ENCODE measurements at places on chromosomes 1 and 21.
A peak's percentile ranks its signal among the peaks of the same experiment; 100 is the strongest.

GRCh38 chr1:43536864-43537358 is 6.2 kb downstream of the PTPRF start:
- DNase-seq, result no peak

GRCh38 chr1:157932069-157932468 is 61.4 kb upstream of the KIRREL1 start:
- DNase-seq, result no peak

DNA sequence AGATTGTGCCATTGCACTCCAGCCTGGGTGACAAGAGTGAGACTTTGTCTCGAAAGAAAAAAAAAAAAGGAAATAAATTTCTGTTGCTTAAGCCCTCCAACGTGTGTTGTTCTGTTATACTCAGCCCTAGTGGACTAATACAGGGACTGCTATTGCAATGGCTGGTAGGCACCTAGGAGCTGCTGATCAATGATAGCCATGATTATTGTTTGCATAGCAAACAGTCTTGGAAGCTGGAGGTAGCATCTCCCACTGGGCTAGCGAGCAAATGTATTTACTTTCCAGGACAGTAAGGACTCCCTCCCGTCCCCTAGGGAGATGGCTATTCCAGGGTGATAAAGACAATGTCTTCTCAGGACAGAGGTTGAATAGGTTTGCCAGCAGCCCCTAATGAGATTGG is 13.5 kb upstream of the TNFRSF8 start:
- no peak for DNase-seq

DNA sequence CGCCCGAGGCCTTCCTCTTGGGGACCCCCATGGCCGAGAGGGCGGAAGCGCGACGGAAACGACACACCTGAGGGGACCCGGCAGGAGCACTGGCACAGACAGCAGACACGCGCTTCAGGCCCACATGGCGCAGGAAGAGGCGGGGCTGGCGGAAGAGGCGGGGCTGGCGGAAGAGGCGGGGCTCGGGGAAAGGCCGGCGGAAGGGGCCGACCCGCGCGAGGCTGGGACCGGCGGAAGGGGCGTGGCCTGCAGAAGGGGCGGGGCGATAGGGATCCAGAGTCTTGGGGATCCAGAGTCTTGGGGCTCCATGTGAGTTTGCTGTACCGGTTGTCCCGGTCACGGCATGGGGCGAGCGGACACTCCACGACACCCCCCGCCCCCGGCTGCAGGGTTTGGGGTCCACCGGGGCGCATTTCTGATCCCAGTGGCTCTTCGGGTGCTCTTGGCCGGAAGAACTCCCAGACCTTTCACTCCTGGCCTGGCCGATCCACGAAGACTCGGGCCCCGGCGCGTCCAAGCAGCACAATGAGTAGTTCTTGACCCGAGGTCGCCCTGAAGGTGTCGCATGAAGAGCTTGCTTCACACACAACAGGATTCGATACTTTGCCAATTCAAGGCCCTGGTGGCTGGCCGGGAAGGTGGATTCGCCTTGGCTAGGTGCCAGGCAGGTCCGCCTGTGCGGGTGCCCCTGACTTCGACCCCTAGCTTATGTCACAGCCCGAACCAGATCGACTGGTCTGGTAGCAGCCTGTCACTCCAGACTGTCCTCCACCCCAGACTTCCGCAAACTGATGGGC is at the start of gene URB1:
Gene URB1, minus strand, starts transcription at position 133 of the 797 bp plus-strand sequence. Its CDS starts 102 bp downstream, at position 31.
- DNase-seq, result peak; percentile 94

DNA sequence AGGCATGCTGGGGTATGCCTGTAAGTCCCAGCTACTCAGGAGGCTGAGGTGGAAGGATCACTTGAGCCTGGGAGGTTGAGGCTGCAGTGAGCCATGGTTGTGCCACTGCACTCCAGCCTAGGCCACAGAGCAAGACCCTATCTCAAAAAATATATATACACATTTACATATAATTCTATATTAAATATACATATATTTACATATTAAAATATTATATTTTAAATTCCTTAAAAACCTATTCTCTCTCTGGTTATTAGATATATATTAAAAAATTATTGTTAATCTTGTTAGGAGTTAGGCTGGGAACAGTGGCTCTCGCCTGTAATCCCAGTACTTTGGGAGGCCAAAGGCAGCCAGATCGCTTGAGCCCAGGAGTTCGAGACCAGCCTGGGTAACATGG is 22.7 kb downstream of the GLMN start:
- no peak for DNase-seq

- DNase-seq, result no peak
Observed at GRCh38 chr1:219427403-219427802, 185.5 kb downstream of the ZC3H11B start.

GRCh38 chr1:215128504-215128903 is 46.0 kb downstream of the KCNK2 start:
- no peak for DNase-seq

DNA sequence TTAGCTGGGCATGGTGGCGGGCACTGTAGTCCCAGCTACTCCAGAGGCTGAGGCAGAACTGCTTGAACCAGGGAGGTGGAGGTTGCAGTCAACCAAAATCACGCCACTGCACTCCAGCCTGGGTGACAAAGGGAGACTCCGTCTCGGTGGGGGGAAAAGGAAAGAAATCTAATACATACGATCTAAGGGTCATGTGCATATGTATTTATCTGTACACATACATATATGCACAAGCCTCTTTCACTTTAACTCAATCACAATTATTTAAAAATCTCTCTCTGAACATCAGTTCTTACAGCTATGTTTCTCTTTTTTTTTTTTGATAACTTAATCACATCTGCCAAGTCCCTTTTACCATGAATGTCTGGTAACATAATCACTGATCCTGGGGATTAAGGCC is 34.7 kb downstream of the EVA1C start:
- DNase-seq, result no peak

DNA sequence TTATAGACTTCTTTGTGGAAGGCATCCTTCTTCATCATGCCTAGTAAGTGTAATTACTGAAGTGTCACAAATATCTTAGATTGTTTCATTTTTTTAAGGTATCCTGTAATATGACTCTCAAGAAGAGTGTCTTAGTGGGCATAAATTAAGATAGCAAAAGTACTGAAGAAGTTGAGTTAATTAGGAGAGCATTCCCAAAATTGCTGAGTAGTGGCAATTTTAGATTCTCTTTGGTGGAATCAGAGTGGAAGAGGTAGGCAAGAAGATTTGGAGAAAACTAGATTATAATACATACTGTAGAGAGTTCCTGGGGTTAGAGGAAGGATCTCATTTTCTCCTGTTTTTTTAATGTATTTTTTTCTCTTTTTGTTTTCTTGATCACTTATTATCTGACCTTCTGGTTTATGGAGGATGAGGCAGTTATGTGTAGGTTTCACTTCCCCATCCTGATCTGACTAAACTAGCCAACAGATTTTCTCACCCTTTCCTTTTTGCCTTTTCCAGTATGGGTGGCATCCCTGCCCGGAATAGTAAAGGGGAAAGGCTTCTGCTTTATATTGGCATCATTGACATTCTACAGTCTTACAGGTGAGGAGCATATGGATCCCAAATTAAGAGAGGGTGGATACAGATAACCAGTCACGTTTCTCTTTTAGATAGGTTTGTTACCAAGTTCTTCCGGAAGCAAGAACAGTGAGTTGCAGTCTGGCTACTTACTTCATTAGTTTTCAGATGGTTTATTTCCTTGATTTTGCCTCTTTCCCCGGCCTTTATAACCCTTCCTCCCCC is 16.7 kb upstream of the PSMD4 start:
- no peak for DNase-seq

DNA sequence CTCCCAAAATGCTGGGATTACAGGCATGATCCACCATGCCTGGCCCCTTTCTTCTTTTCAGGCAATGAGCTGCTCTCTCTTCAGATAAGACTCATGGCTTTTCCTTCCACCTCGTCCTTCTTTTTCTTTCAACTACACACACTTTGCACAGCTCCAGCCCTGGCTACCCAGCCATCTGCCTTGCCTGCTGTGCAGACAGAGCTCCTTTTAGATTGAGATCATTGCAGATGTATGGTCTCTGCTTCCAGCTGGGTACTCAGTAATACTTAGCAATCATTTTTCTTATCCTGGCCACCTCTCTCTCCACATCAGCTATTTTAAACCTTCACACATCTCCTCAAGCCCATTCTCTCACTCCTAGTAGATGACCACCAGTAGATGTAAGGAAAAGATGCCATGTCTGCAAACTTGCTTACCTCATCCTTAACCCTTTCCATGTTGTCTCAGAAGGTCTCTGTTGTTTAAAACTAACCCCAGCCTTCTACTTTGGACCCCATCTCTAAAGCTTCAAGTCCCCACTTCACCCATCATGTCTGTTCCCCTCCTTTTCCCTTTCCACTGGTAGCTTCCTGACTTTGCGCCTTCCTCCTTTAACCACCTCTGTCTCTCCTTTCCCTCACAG is 7.3 kb downstream of the RAB4A start:
- DNase-seq, result no peak

DNA sequence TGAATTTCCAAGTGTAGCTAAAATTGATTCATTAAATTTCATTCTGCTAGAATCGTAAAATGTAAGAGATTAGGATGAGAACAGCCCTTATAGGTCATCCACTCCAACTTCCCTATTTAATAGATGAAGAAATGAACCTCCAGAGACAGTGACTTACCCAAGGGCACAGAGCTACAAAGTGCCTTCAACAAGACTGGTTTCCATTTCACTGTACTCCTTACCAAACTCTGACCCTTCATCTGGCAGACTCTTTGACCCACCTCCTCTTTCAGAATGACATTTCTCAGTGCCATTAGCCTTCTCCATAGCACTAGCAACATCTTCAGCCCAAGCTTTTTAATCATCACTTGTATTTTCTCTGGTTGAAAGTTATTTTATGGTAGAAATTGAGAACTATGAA is 161.3 kb downstream of the NEK7 start:
- no peak for DNase-seq

GRCh38 chr1:67862685-67863084 is 29.4 kb upstream of the GNG12 start:
- no peak for DNase-seq

DNA sequence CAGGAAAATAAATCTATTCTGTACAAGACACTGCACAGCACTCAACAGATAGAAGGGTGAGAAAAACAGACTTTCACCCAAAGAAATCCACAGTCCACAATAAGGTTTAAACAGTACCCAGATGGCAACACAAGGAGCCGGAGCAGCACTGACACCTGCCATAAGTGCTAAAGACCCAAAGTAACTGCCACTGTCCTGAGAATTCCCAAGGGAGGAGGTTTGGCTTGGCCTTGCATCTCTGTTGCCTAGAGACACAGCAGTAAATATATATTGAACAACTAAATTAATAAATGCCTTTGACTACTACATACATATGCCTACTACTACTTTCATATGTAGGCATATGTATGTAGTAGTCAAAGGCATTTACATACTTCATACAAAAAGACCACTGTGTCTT is 68.0 kb downstream of the VAV3 start:
- no peak for DNase-seq

- DNase-seq, result no peak
Observed at GRCh38 chr1:50634251-50634650, 211.0 kb upstream of the DMRTA2 start.

DNA sequence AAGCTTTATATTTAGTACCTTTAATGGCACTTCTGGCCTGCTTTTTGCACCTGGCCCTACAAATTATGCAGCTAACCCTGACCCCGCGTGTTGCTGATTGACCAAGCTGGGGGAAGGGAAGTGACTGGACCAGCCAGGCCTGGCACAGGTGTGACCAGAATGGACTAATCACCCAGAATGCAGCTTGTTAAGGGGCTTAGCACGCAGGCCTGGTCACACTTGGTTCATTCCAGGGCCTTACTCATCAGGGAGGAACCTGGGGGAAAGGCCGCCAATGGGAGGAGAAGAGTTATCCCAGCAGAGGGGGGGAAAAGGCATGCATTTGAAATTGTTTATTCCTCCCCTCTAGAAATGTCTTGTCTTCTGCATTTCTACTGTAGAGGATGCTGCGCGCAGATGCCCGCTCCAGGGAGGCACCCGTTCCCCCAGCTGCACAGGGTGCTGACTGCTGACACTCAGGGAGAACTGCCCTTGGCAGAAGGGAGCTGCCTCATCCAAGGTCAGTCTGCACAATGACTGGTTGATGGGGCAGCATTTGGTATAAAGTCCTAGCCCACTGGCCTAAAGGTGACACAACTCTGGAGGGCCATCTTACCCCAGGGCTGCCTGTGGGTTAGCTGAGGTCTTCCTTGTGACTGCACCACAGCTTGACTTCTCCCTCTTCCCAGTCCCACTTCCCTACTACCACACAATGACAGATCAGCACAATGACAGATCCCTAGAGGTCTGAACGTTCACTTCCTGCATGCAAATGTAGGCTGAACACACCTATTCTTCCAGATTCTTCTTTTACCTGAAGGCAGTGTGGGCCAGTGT is 29.0 kb downstream of the DHCR24 start:
- DNase-seq, result no peak

DNA sequence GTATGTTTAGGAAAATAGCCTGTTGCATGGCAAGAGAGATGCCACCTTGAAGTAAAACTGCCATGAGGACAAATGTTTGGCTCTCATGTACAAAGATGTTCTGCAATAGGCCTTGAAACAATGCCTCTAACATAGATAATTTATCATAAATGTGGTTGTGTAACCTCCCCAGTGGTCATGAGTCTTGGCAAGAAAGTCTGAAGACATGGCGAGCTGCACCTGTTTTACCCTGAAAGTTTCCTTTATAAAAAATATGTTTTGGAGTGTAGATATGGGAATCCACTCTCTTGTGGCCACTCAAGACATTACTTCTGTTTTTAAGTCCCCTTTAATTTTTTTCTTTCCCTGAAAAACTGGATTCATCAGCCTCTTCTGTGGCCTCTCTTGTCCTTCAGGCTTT is 2217.1 kb downstream of the NCAM2 start:
- DNase-seq, result no peak

- DNase-seq, result peak; percentile 3
Observed at GRCh38 chr1:107057197-107058133, 991 bp downstream of the PRMT6 start.

DNA sequence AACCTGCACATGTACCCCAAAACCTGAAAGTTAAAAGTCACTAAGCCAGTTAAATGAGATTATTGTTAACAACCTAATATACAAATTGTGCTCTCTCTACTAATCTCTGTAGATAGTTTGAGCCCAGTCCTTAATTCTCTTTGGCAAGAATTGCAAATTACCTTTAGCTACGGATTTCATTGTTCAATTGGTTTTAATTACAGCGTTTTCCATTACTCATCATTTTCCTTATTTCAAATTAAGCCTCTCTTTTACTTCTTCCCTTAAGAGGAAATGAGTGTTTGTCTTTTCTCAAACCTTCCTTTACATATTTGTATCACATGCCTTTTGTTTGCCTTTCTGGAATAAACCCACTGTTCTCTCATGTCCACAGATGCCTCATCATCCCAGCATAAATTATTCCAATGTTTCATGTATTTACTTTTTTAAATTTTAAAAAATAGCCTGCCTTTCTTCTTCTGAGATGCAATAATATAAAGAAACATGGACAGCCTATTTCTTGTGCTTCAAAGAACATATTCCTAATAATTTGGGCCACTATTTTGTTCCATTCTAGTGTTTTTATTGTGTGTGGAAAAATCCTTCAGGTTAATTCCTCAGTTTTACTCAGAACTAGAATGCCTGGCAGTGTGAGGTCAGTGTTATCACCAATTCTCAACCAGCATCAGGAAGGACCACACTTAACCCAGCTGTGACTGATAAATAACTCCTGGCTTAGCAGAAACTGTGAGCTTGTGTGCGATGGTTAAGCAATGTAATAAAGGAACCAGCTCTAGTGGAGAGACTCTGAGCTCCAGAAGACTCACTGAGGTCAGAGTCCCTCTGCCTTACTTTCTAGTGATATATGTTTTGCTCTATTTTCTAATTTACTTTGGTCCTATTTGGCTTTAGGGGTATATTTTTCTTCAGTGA is 600.5 kb downstream of the LTN1 start:
- no peak for DNase-seq
